Activated CD4-positive, alpha-beta T cell treated with anti-CD3 and anti-CD28 coated beads for 36 hours (primary cell): ENCODE measurements at places on chromosomes 13 and 19. TPM values are rescaled to one million over a fixed set of nuclear protein-coding genes. Genes with fewer than 3 reads are reported as not detected.
A peak's percentile ranks its signal among the peaks of the same experiment; 100 is the strongest.

The KLC3 gene
- total RNA-seq, result 0.14 TPM

DNA sequence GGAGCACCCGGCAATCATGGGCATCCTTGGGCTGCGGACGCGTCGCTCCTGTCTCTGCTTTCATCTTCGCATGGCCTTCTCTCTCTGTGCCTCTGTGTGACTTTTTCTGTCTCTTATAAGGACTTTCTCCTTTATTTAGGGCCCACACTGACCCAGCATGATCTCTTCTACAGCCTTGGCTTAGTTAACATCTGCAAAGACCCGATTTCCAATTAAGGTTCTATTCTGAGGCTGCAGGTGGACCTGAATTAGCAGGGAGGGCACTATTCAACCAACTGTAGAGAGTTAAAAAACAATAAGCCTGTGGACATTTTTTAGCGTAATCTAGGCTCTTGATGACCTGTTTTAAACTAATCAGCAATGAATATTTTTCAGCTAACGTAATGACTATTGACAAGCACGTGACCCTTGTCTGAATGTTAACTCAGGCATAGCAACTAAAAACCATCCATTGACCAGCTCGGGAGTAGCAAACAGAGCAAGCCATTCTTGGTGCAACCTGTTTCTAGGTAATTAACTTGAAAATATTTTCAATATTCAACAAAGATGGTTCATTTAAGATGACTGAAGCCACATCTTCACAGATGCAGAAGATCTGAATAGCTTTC is 15.2 kb downstream of the F10 start:
- H3K27ac ChIP-seq, result no peak overlapping the region
- no peaks in the 10 kb centered on the region for H3K4me1 ChIP-seq
- H3K27me3 ChIP-seq, result no peaks in the 10 kb centered on the region

DNA sequence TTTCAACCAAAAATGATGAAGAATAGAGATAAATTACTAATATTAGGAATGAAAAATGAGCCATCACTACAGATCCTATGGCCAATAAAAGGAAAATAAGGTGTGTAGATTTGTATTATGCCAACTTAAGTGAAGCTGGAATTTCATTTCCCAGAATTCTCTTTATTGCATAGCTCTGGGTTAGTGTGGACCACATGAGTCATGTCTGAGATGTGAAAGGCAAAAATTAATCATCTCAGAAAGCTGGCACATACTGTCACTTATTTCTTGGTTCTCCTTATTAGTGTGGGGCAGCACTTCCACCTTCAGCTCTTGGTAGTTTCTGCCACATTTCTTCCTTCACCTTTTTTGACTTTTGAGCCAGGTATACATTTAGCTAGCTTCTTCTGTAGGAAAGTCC is 82.6 kb downstream of the KATNAL1 start:
- H3K4me3 ChIP-seq, result no peak overlapping the region
- peak overlapping the region; percentile 10 for H3K27ac ChIP-seq
- peaks cover 40% of the 10 kb centered on the region for H3K36me3 ChIP-seq
- no peaks in the 10 kb centered on the region for H3K27me3 ChIP-seq
- H3K4me1 ChIP-seq, result peaks cover 10% of the 10 kb centered on the region
- peak; percentile 22 for DNase-seq

DNA sequence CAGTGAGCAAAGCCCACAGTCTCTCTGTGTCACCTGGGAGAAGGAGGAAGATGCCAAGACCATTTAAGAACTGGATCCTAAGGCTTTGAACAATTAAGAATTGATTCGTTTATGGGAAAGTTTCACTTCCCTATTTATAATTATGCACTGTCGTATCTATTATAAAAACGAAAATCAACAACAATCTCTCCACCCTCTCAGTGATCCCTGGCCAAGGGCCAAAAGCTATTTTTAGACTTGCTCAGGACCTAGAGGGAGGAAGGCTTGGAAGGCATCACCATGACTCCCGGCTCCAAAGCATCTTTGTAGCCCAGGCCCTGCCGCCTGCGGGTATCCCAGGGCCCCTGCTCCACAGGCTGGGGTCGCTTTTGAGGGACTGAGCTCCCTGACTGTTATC is 1.3 kb downstream of the RHPN2 start:
- H3K27me3 ChIP-seq, result peaks cover 33% of the 10 kb centered on the region
- no peak overlapping the region for H3K27ac ChIP-seq
- DNase-seq, result no peak
- H3K4me3 ChIP-seq, result no peak overlapping the region

The GPR12 gene
- total RNA-seq, result not detected

DNA sequence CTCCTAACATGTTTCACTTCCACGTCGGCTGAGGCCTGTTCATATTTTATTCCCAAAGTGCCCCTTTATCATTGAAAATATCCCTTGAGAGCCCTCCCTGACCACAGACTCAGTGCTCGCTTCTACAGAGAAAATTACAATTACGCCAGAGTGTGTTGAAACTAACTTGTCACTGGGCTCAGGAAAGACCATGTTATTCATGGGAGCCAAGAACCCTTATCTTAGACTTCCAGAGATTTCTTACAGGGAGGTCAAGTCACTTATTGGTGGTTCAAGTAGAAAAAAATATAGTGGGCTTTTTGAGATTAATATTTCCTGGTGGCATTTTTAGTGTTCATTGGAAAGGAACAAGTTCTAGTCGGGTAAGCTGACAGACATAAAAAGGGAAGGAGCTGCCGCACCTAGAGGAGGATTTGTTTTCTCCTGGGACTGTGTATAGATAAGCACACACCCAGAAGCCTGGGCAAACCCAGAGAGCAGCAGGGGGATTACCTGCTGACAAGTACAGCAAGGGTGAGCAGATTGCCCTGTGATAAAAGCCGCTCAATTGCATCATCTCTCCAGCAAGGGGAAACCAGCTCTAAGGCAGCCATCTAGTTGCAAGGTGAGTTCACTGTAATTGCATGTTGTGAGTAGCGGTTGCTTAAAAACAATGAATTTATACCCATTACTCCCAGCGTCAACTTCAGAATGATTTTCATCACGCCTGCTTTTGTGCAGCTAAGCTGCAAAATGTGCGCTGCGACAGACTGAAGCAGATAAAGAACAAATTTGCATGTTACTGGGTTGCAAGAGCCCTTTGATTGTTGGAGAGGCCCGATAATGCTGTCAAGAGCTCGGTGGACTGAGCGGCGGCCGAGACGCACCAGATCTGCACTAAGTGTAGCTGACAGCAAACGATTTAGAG is 46.2 kb downstream of the DCT start:
- H3K27me3 ChIP-seq, result no peaks in the 10 kb centered on the region
- H3K4me3 ChIP-seq, result no peak overlapping the region
- DNase-seq, result peak; percentile 65
- peaks cover 33% of the 10 kb centered on the region for H3K4me1 ChIP-seq

The HSD17B14 gene
- total RNA-seq, result 0.21 TPM

The MATK gene
- 30.1 TPM for total RNA-seq

The EID2B gene
- 3.5 TPM for total RNA-seq

The ZNF724 gene
- total RNA-seq, result 15.1 TPM

GRCh38 chr19:45200568-45200967 is 22.0 kb downstream of the BLOC1S3 start:
- H3K27ac ChIP-seq, result no peak overlapping the region
- H3K27me3 ChIP-seq, result no peaks in the 10 kb centered on the region
- DNase-seq, result no peak
- H3K36me3 ChIP-seq, result no peaks in the 10 kb centered on the region
- H3K4me1 ChIP-seq, result no peaks in the 10 kb centered on the region
- H3K4me3 ChIP-seq, result no peak overlapping the region

The ZNF536 gene
- not detected for total RNA-seq

GRCh38 chr19:50723069-50723468 is at the start of gene CLEC11A:
Gene CLEC11A (plus strand): TSS chr19:50723364. CDS start chr19:50723526, 162 bp downstream.
- peaks cover 2% of the 10 kb centered on the region for H3K36me3 ChIP-seq
- H3K27ac ChIP-seq, result no peak within 1 kb of the TSS
- peak within 1 kb of the TSS; percentile 80 for H3K4me3 ChIP-seq
